Mesothelial cell of epicardium (in vitro differentiated cells): ENCODE measurements at places on chromosomes 3 and 15. TPM values are rescaled to one million over a fixed set of nuclear protein-coding genes. Genes with fewer than 3 reads are reported as not detected.

- no peak for DNase-seq
Measured at GRCh38 chr3:130907966-130908365, 14.1 kb downstream of the ATP2C1 start.

DNA sequence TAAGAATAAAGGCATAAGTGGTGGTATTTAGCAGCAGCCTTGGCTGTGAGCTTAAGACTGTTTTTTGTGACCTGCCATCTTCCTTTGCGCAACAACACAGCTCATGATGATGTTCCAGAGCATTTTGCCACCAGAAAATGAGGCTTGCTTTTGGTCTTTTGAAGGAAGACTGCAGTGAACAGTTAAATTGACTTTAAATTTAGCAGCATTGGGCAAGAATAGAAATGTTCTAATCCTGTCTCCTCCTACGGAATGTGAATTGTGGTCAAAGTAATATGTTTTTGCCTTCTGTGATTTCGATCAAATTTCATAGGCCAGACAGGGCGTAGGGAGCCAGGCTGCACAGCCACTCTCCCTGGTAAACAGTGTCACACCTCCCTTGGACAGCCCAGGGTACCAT lies 460.7 kb upstream of the RASGRP1 start:
- no peak for DNase-seq

DNA sequence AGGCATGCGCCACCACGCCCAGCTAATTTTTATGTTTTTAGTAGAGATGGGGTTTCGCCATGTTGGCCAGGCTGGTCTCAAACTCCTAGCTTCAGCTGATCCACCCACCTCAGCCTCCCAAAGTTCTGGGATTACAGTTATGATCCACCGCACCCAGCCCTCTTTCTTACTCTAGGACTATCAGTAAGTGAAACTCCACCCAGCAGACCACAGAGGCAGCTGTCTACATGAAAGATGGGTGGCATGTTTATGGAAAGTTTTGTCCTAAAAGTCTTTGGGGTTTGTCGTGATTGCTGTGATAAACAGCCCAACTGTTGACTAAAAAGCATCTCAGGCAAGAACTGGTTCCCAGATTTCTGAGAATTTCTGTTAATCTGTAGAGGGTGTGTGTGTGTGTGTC lies 10.9 kb downstream of the ARL6IP5 start:
- no peak for DNase-seq

The CLRN1 gene
- not detected in 3 replicates for total RNA-seq

DNA sequence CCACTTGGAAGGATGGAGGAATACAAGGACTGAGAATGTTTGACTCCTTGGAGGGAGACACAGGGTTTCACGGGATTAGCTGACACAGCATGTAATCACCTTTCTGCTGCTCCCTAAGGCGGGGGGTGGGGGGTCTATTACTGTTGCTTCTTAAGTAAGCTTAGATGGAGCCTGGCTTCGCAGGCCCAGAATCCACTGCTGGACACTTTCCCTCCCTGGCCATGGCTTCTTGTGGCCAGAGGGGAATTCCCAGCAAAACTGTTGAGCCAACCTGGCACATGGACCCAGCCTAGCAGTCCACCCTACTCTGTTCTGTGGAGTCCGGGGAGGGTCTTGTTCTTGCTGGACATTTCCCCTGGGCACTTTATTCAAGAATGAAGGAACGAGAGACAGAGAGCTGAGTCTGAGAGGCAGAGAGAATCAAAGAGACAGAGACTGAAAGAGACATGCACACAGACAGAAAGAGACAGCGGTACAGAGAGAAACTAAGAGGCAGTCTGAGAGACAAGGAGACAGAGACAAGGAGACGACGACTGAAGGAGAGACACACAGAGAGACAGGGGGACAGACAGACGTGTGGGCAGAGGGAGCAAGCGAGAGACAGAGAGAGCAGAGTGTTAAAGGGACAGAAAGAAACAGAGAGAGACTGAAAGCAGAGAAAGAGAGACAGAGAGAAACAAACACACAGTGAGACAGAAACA lies 55.6 kb upstream of the DLG1 start:
- no peak for DNase-seq

The ALAS1 gene
- 32.1 to 34.0 TPM (median 33.2 TPM) in 3 replicates for total RNA-seq

The CEMIP gene
- 0.70 to 1.2 TPM (median 0.83 TPM) in 3 replicates for total RNA-seq

DNA sequence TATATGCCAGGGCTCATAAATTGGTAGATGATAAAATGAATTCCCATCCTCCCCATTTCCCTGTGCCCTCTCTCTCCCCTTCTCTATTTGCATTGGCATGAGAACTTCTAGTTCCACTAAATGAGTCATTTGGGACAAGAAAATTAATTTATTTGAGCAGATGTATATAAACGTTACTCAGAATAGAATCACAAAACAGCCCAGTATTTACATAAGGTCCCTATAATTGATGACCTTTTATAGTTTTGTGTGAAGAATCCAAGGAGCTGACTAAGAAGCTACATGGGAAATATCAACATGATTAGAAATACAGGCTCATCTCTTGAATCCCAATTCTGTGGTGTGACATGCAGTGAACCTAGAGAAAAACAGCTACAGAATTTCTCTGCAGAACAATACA lies 617.7 kb upstream of the NR2F2 start:
- no peak for DNase-seq

- DNase-seq: no peak
Measured at GRCh38 chr3:120438665-120439370, 12.0 kb downstream of the FSTL1 start.

- no peak for DNase-seq
Measured at GRCh38 chr3:143220741-143221140, 101.2 kb downstream of the CHST2 start.

GRCh38 chr15:101088271-101088670 lies 163.6 kb downstream of the CHSY1 start:
- DNase-seq: no peak
